ENCODE measurements at places on chromosomes 1 and 21. TPM values are rescaled to one million over a fixed set of nuclear protein-coding genes. Genes with fewer than 3 reads are reported as not detected.
A peak's percentile ranks its signal among the peaks of the same experiment; 100 is the strongest.

- no peak for DNase-seq
Observed at GRCh38 chr1:36304521-36304920, 1.6 kb upstream of the SH3D21 start.

The OR10K2 gene
- total RNA-seq: not detected

The BRINP2 gene
- total RNA-seq: not detected

The PRR9 gene
- not detected for total RNA-seq

The RGL1 gene
- total RNA-seq: 3.2 TPM

The HHAT gene
- total RNA-seq: 1.0 TPM

GRCh38 chr1:50488356-50488755 is 65.1 kb upstream of the DMRTA2 start:
- no peak for DNase-seq

DNA sequence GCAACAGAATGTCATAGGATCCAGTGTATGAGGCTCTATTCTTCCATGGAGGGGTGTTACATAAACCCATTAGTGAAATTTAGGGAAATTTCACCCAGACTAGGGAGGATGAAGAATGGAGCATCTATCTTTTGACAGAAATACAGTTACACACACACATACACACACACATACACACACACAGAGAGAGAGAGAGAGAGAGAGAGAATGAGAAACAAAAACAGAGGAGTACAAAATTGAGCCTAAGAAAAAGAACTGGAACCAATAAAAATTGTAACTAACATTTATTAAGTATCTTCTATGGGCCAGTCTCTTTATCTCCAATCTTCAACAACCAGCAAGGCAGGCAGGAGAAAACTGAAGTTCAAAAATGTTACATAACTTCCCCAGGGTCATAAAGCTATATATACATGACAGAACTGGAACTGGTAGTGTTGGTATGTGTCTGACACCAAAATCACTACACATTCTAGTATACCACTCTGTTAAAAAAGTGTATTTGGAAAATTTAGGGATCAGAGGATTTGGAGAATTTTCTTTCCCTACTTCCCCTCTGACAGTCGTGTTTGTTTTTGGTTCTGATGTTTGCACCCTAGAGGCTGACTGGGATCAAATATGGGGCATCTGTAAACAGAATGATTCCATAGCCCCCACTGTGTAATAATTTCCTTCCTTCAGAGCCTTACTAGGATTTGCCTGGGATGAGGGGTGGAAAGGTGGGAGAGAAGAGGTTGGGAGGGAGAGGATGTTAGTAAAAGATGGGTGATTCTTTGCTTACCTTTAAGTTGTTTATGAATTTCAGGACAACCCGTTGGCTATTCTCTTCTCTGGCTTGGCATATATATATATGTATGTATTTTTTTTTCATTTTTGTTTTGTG is 1.0 kb upstream of the ZFYVE9 start:
- no peak for DNase-seq

The IRF6 gene
- 4.1 TPM for total RNA-seq

The PGBD5 gene
- 34.7 TPM for total RNA-seq

The FCER1A gene
- not detected for total RNA-seq

- no peak for DNase-seq
Observed at GRCh38 chr1:108117945-108118902, 81.9 kb downstream of the SLC25A24 start.

The OR2T2 gene
- total RNA-seq: not detected

DNA sequence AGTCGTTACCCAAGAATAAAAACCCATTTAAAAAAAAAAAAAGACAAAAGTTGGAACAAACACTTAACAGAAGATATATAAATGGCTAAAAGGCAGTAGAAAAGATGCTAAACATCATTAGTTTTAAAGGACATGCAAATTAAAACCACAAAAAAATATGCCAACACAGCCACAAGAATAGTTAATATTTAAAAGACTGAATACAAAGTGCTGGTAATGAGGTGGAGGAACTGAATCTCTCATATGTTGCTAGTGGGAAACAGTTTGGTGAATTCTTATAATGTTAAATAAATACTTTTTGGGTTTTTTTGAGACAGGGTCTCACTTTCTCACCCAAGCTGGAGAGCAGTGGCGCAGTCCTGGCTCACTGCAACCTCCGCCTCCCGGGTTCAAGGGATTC is 10.0 kb downstream of the LRRC40 start:
- no peak for DNase-seq

The CCDC30 gene
- total RNA-seq: 0.87 TPM

The ZSWIM5 gene
- 4.7 TPM for total RNA-seq

DNA sequence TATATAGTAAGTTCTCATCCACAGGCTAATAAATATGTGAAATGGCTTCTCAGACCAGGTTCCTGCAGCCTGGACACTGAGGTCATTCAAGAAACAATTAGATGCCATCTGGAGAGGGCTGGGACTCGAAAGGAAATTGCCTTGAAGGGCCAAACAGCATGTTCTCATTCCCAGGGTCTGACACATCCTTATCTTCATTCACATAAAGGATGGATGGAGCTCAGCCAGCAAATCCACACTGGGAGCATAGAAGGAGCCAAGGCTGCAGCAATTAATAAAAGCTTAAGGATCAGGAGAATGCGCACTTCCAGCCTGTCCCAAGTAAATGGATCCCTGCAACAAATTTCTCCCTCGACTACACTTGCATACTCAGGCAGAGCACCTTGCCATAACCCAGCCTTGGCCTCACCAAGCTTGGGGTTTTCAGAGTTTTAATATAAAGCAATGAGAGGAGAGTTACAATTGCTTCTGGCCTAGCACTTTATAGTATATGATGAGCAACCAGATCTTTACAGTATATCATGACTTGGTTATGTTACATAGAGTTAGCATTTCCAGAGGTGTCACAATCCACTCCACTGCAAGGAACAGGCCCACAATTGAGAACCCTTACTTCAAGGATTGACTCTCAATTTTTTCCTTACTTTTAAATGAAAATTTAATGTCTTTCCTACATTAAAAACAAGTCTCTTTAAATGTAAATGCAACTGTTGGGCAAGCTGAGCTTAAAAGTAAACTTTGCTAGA is 55.9 kb downstream of the BCAR3 start:
- DNase-seq: no peak

The TLCD4 gene
- total RNA-seq: 3.3 TPM

GRCh38 chr1:201042779-201043461 is 19.4 kb upstream of the KIF21B start:
- DNase-seq: peak; percentile 87

The LAX1 gene
- not detected for total RNA-seq

DNA sequence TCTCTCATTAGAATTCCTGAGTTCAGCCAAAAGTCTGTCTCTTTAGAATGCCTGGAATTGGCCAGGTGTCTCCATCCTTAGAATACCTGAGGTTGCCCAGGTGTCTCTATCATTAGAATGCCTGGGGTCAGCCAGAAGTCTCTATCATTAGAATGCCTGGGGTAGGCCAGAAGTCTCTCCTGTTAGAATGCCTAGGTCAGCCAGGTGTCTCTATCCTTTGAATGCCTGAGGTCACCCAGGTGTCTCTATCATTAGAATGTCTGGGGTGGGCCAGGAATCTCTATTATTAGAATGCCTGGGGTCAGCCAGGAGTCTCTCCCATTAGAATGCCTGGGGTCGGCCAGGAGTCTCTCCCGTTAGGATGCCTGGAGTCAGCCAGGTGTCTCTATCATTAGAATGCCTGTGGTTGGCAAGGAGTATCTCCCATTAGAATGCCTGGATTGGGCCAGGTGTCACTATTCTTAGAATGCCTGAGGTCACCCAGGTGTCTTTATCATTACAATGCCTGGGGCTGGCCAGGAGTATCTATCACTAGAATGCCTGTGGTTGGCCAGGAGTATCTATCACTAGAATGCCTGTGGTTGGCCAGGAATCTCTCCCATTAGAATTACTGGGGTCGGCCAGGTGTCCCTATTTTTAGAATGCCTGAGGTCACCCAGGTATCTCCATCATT is 43.0 kb downstream of the RNF187 start:
- no peak for DNase-seq

The TDRD5 gene
- total RNA-seq: 0.28 TPM

- DNase-seq: no peak
Observed at GRCh38 chr21:42666925-42667324, 13.5 kb downstream of the PDE9A start.

All from H7 (cell line).